ACHN (cell line): ENCODE measurements at places on chromosomes 16 and 17.
A peak's percentile ranks its signal among the peaks of the same experiment; 100 is the strongest.

- DNase-seq: no peak
These were observed 45.1 kb upstream of the ABCC11 start for GRCh38 chr16:48292452-48292851.

GRCh38 chr16:65312071-65312470 is 190.2 kb upstream of the CDH11 start:
- DNase-seq: no peak

DNA sequence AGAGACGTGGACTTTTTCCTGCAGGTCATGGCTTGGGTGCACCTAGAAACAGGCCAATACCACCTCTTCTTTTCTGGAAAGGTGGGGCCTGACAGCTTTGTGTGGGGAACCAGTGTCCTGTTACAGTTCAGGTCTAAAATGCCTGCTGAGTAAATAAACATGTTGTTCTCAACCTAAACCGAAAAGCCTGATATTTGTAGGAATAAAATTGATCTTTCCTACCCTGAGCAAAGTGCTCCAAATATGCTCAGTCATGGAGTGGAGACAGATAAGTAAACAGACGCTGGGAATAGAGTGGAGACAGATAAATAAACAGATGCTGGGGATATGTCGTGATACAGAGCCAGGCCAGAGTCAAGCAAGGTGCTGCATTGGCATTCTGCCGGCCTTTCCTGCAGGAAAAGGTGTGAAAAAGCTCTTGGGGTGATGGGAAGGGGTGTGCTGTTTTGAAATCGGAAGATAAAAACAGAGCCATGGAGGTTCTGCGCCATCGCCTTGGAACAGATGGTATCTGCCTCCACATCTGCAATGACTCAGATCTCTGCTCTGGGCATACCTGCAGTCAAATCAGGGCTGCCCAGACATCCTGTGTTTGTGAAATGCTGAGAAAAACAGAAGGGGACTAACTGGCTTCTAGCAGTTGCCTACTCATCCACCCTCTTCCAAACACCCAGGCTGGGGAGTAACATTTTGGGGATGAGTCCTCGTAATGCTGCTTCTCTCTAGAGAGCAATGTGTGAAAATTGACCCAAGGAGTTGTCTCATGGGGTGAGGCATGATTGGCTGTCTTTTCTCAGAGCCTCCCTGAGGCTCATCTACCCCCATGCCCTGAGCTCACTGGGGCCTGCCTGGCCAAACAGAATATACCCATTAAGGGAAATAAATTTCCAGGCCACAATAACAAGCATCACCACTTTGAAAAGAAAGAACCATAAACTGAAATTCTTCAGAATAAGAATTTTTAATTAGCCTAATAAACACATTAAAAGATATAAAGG is 16.8 kb upstream of the TRPV2 start:
- DNase-seq: no peak

DNA sequence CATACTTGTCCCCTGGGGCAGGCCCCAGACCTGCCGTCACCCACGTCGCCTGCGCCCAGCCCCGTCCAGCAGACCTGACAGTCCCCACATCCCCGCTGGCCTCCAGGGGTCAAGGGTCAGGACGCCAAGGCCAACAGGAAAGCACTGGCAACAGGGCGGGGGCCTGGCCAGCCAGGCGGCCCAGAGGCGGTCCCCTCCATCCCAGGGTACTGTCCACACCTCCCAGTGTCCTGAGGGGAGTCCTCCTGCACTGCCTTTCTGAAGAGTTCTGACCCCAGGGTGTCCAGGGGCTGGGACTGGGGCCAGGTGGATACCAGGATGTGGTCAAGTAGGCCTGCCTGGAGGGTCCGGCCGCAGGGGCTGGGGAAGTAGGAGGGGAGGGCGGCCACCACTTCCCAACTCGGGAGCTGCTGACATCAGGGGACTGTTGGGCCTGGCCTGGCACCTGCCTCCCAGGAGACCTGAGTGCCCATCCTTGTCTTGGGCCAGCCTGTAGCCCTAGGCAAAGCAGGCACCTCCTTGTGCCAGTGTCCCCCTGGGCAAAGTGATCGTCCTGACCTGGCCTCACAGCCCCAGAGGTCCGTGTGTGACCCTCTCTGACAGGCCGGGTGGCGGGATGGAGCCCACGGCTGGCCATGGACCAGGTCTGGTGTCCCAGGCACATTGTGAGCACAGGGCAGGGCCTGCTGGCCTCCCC is 6.7 kb upstream of the AXIN1 start:
- DNase-seq: no peak

- DNase-seq: peak; percentile 67
These were observed 27.9 kb upstream of the OR4D1 start for GRCh38 chr17:58120195-58120822.

GRCh38 chr17:38349097-38349730 is 2.4 kb upstream of the SOCS7 start:
- peak; percentile 84 for DNase-seq

- no peak for DNase-seq
These were observed 10.9 kb downstream of the HAS3 start for GRCh38 chr16:69116256-69116875.

DNA sequence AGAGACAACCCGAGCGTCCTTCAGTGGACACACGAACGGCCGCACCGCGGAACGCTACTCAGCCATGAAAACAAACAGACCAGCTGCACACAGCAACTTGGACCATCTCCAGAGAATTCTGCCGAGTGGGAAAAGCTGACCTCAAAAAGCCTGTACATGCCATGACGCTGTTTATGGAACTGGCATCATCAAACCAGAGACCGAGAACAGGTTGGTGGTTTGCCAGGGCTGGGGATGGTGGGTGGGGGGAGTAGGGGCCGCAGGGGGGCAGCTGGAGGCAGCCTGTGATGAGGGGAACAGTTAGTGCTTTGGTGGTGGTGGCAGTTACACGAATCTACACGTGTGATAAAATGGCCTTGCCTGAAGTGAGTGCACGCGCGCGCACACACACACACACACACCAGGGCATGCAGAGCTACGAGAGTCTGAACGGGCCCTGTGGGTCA is 169.8 kb downstream of the LAT start:
- DNase-seq: no peak

GRCh38 chr16:57383276-57384247 is 11.3 kb downstream of the CX3CL1 start:
- DNase-seq: peak; percentile 40

GRCh38 chr16:25692351-25692741 is 587 bp downstream of the HS3ST4 start:
- DNase-seq: no peak

DNA sequence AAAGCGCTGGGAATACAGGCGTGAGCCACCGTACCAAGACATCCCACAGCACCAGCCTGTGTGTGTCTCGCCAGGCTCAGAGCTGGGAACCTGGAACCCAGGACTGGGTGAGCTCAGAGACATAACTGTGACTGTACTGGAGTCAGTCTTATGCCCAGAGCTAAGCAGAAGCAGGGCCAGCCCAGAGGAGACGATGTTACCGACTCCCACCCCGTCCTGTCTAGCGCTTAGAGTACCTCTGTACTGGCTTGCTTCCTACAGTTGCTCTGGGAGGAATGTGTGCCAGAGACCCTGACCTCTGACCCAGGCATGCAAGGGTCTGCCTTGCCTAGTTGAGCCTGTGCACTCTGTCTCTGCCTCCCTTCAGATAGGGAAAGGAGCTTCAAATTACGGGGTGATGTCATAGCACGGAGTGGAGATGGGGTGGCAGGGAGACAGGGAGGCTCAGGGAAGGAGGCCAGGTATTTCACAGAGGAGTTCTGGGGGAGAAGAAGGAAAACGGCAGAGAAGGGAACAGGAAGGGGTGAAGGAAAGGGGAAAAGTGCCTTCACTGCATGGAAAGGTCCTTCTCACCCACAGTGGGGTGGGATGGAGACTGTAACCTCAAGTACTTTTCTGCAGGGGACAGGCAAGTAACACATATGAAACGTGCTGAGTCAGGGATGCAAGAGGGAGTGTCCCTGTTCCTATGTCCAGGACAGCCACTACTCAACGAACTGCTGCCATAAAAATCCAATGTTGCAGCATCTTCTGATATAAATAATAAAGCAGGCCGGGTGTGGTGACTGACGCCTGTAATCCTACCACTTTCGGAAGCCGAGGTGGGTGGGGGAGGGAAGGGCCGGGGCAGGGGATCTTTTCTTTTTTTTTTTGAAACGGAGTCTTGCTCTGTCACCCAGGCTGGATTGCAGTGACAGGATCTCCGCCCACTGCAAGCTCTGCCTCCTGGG is 5.8 kb upstream of the ARMC5 start:
- DNase-seq: peak; percentile 32

DNA sequence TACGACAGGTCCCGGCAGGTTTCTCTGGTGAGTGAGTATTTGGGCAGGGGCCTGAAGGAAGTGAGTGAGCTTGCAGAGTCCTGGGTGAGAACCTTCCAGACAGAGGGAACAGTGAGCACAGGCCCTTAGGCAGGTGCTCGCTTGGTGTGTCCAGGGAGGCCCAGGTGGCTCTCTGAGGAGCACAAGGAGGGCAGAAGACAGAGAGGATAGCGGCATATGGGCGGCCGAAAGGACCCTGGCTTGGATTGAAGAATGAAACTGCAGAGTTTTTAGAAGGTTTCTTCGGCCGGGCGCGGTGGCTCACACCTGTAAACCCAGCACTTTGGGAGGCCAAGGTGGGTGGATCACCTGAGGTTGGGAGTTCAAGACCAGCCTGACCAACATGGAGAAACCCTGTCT is 6.7 kb downstream of the DRG2 start:
- DNase-seq: no peak

DNA sequence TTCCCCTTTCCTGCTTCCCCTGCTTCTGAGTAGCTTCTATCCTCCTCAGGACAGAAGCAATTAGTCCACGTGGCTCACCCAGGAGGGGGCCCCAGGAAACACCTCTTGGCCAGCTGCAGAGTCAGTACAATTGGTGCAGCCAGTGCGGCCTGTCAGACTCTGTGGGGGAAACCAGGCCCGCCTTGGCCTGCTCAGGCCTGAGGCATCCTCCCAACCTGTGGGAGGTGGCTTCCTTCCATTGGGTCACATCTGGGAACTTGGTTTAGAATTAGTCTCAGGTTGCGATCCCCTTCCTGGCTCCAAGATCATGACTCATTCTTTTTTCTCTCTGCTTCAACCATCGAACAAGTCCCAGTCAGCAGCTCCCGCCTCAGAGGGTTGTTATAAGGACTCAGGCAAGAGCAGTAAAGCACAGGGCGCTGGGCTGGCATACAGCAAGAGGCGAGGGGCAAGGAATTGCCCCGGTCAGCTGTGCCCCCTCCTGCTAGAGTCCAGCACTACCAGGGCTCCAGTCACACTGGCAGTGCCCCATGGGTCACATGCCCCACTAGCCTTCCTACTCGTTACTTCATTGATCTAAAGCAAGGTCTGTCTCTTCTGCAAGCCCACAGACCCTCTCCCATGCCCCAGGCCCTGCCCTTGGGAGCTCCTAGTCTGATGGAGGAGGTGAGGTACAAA is 8.1 kb upstream of the EPX start:
- DNase-seq: no peak

DNA sequence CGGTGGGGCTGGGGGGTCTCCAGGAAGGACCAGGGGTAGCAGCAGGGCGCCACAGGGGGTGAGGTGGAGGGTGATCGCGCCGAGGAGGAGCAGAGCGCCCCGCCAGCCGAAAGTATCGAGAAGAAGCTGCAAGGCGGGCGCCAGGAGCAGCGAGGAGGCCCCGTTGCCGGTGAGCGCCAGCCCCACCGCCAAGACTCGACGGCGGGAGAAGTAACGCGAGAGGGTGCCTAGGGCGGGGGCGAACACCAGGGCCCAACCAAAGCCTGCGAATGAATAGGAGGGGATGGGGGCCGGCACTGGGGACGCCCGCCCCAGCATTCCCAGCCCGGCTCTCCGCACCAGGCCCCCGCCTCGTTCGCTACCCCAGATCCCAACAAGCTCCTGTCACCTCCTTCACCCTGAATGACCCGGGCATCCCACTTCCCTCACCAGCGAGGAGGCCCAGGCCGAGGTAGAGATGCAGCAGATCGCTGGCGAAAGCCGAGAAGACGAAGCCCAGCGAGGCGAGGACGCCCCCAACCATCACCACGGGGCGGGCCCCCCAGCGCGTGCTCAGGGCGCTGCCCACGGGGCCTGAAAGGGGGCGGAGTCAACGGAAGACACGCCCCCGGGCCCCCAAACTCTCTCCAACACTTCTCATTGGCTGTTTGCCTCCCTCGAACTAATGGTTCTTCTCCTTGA is 1.3 kb downstream of the SLC16A11 start:
- DNase-seq: no peak

DNA sequence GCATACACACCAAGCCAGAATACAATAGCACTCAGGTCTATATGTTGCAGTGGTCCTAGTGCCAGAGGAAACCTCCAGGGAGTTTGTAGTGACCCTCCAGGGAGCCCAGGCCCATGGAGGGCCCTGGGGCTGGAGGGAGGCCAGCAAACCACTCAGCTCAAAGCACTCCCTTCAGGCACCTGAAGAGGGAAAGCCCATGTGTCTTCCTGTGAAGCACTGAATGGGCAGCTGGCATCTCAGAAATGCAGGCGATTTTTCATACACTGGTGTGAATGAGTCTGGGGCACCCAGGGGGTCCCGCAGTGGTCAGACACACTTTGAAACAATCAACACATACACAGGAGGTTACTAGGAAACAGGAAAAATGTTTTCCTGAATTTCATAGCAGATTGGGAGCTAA is 12.8 kb downstream of the TBC1D26 start:
- peak; percentile 81 for DNase-seq

GRCh38 chr17:63533433-63534077 is 10.4 kb downstream of the KCNH6 start:
- DNase-seq: no peak

DNA sequence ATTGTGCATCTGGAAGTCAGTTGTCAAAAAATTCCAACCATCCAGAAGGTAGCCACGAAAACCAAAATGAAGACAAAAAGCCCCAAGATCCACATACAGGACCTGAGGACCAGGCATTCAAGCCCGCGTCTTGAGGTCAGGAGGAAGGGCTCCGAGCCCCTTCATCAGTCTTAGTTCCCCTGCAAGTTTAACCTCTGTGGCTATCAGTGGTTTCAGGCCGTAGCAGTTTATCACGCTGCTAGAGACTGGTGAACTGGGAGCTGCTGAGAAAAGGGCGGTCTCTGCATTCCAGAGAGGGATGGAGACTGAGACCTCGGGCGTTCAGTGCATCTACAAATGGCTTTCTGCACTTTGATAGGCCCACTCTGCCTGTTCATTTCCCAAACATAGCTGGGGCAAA is 70.6 kb downstream of the IRF8 start:
- no peak for DNase-seq
